GM12891 (cell line): ENCODE measurements at places on chromosomes 2 and 18.

GRCh38 chr2:160791884-160792283, 298.3 kb upstream of the RBMS1 start:
- DNase-seq = no peak

DNA sequence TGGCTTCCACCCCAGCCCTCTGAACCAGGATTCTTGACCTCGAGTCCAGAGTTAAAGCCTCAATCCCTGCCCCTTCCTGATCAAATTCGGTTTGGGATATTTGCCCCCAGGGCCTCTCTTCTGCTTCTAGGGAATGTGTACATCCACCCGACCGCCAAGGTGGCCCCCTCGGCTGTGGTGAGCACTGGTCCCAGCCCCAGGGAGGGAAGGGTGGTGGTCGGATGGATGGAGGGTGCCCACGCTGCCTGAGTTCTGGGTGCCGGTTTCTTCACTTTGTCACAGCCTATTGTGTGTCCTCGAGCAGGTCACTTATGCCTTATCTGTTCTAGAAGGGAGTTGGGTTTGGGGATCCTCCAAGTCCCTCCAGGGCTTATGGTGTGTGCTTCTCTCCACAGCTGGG, 6.9 kb downstream of the GMPPA start:
- no peak for DNase-seq

GRCh38 chr2:239971115-239971514, 54.0 kb downstream of the NDUFA10 start:
- no peak for DNase-seq

GRCh38 chr2:80016171-80016570, 288.4 kb downstream of the LRRTM1 start:
- DNase-seq = no peak

DNA sequence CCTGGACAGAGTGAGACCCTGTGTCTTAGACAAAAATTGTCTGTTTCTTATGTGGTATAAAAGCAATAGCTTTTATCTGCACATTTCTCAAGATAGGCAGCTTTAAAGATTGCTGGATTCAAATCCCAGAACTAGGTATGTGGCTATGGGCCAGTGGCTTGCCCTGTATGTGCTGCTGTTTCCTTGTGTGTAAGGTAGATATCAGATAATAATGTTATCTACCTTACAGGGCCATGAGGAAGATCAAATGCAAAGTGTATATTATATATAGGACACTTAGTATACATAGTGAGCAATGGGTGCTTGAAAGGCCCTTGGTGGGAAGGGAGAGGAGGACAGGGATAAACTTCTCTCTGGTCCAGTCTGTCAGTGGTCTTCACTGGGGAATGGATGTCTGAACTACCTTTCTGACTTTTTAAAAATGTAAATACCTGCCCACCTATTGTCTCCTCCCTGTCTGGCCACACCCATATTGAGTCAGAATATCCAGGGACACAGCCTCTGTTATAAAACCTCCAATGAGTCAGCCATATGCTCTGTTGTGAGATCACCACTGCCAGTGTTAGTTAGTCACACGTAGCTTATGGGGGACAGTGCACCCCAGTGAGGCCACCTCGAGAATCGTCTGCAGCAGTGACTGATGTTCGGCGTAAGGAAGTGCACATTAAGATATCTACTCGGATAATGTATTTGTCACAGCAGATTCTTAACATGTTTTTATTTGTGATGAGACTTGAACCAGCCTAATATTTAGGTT, 383.4 kb downstream of the PTPRM start:
- no peak for DNase-seq

DNA sequence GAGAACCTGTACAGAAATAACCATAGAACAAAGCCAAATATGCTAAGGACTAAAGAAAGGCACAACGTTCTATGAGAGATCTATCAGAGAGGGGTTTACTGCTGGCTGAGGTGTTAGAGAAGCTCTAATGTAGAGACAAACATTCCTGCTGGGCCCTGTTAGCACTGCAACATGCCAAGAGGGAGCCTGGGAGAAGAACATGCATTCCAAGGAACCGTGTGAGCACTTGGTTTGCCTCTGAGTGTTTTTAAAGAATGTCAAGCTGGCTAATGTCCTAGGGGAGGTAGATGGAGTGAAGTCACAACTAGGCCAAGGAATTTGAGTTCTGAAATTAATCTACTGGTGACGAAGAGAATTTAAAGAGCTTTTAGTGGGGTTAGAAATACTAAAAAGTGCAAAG, 384.3 kb upstream of the LYPD1 start:
- no peak for DNase-seq

GRCh38 chr2:25814681-25815080, 63.6 kb downstream of the ASXL2 start:
- DNase-seq = no peak

DNA sequence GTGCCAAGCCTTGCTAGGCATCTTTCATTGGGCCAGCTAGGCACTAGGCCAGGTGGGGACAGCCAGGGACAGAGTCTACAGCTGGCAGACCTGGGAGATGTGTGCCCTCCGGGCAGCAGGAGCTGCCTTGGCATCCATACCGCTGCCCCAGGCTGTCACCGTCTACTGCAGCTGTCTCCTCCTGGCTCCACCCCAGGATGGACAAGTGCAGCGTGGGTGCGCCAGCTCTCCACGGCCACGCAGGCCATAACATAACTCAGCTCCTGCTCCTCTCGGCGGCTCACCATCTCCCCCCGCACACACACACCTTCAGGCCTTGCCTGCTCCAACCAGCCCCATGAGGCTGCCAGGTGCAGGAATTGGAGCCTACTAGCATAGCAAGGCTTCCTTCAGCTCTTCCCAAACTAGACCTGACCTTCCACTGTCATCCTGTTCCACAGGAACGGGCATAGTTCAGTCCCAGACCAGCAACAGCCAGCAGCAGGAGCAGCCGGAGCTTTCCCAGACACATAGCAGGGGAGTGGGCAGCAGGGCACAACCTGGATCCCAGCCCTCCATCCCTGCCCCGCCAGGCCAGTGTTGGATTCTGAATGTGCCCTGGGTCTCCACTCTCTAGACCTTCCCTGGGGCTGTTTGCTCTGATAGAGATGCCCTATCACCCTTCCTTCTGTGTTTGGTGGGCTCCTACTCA, 2.5 kb upstream of the ADRA2B start:
- no peak for DNase-seq

GRCh38 chr2:95316466-95317122, 19.4 kb downstream of the KCNIP3 start:
- no peak for DNase-seq

- no peak for DNase-seq
Measured at GRCh38 chr2:102142829-102143449, 393 bp downstream of the IL1R1 start.

DNA sequence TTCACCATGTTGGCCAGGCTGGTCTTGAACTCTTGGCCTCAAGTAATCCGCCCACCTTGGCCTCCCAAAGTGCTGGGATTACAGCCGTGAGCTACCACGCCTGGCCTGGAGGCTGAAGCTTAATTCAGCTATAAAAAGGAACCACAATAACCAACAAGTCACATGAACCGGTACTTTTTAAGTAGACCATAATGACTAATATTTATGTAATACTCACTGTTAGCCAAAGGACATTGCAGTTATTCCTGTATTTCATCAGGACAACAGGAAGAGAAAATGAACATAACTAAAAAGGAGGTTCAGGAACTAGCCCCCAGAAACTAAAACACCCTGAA, 49.0 kb upstream of the TMEM87B start:
- DNase-seq = no peak
